HAP-1 (cell line): ENCODE measurements at places on chromosomes 2 and 18.

- no peak for DNase-seq
Measured at GRCh38 chr2:168500516-168500915, 44.4 kb downstream of the CERS6 start.

- DNase-seq = no peak
Measured at GRCh38 chr2:176199902-176200301, 11.4 kb downstream of the HOXD1 start.

GRCh38 chr2:152542337-152542994 lies 174.8 kb downstream of the PRPF40A start:
- DNase-seq = no peak

- DNase-seq = no peak
Measured at GRCh38 chr2:54906716-54907115, 143.5 kb downstream of the RTN4 start.

GRCh38 chr2:60000686-60001085 lies 552.8 kb downstream of the BCL11A start:
- DNase-seq = no peak

- DNase-seq = no peak
Measured at GRCh38 chr2:109102588-109103233, 26.3 kb upstream of the SH3RF3 start.

- no peak for DNase-seq
Measured at GRCh38 chr2:109144721-109145120, 15.7 kb downstream of the SH3RF3 start.

DNA sequence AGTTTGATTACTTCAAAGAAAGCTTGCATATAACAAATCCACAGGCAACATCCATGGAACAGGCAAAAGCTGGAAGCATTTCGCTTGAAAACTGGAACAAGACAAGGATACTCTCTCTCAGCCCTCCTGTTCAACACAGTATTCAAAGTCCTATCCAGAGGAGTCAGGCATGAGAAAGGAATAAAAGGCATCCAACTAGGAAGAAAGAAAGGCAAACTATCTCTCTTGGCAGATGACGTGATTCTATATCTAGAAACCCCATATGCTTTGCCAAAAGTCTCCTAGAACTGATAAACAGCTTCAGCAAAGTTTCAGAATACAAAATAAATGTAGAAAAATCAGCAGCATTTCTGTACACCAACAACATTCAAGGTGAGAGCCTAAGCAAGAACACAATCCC lies 34.1 kb upstream of the MC4R start:
- no peak for DNase-seq

DNA sequence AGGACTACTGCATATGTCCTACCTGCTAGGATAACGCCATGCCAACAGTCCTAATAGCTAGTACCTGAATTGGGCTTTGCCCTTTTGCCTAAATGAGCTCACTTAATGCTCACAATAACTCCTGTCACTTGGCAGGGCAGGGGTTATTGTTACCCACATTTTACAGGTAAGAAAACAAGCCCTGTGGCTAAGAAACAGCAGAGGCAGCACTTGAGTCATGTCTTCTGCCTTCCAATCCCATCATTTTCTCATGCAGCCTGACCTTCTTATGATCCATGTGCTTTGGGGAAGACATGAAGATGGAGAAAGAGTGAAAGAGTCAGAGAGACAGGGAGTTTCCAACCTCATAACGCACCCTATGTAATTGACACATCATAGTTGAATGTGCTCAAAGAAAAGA lies 33.6 kb upstream of the LPIN1 start:
- no peak for DNase-seq

GRCh38 chr2:240060977-240061591 lies 7.8 kb upstream of the OR6B3 start:
- DNase-seq = peak; percentile 45

DNA sequence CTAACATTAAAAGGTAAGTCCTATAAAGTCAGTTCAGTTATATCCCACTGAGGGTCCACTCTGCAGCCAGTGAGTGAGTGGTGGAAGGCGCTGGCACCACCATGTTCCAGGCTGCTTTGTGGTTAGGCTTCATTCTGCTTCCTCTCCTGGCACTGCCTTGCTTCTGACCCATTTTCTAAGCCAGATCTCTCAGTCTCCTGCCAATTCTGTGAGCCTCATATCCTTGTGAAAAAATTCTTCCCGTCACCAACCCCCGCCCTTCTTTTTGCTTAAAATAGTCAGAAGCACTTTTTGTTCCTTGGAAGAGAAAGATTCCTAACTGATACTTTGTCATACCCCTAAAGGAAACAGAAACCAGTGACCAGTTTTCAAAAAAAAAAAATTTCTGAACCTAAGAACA lies 139.8 kb upstream of the NCK2 start:
- no peak for DNase-seq

DNA sequence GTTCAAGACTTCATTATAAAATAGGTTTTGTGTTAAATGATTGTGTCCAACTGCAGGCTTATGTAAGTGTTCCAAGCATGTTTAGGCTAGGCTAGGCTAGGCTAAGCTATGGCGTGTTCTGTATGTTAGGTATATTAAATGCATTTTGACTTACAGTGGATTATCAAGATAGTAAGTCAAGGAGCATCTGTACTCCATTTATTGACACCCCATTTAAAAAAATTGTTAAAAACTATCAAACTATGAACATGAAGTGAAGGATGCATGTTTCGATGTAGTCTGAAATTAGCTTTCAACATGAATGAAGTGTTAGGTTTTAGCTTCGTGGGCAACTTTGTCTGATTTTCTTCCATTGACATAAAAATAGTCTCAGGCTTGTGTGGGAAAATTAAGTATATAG lies 290.5 kb downstream of the PARD3B start:
- no peak for DNase-seq

GRCh38 chr2:58900246-58901027 lies 659.3 kb upstream of the FANCL start:
- DNase-seq = no peak

GRCh38 chr2:45422921-45423320 lies 188.1 kb downstream of the SRBD1 start:
- no peak for DNase-seq

DNA sequence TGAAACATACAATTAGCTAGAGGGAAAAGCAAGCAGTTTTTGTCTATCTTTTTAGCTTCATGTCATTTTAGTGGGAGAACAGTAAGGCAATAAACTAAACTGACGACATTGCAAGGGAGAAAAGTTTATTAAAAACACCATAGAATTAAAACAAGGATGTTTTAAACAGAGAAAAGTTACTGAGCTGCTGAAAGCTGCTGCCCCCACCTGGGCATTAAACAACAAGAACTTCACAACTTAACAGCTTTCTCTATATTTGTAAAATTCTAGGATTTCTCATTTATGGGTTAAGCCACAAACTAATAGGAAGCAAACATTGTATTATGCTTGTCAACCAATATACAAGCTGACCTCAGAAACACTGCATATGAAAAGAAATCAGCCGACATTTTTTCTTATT lies 289.2 kb downstream of the ERBB4 start:
- DNase-seq = no peak

DNA sequence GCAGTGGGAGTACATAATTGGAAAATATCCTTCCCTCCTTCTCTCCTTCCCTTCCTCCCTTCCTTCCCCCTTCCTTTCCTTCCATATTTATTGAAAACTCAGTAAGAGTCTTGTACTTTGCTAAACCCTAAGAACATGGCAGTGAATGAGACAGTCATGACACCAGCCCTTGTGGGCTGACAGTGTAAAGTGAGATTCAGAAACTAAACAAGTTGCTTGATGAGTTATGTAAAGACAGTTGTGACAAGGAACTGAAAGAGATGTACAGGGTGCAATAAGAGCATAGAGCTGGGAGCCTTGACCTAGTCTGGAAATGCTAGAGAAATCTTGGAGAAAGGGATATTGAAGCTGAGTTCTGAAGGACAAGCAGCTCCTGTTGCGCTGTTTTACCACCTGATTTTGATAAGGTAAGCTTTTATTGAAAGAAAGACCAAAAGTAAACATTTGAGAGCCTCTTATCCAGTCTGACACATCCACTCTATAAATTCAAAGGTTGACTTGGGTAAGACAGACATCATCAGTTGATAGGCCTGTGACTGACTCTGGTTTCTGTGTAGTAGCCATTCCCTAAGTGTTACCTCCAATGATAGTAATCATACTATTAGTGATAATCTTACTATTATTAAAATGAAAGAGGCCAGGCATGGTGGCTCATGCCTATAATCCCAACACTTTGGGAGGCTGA lies 66.5 kb upstream of the SKOR2 start:
- DNase-seq = no peak

GRCh38 chr18:25253136-25253535 lies 98.8 kb downstream of the ZNF521 start:
- no peak for DNase-seq

- no peak for DNase-seq
Measured at GRCh38 chr2:238379096-238379810, 47.5 kb upstream of the ASB1 start.

DNA sequence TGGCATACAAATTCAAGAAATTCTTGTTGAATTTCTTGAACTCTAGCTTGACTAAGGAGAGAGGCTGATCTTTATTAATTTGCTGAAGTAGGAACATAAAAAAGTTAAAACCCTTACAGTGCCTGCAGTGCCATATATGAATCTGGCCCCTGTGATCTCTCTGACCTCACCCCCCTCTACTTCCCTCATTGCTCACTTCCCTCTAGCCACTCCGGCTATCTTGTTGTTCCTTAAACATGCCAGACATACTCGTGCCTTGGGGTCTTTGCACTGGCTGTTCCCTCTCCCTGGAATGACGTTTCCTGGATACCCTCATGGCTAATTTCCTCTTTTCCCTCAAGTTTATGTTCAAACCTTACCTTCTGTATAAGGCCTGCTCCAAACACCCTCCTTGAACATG lies 246.3 kb upstream of the SIX2 start:
- no peak for DNase-seq

DNA sequence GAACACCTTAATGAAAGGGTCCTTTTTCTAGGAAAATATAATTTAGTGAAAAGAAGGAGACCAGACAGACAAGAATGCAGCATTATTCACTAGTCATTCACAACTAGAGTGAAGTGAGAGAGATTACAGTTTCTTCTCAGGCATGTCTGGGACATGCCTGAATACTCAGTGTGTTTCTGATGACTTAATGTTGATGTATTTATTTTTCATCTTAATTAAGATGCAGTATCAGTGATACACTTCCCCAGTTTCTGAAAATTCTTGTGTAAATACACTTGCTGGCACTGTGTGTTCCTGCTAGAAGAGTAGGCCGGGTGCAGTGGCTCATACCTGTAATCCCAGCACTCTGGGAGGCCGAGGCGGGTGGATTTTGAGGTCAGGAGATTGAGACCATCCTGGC lies 143.6 kb downstream of the MYO3B start:
- no peak for DNase-seq

- no peak for DNase-seq
Measured at GRCh38 chr18:13520306-13520705, 206.1 kb downstream of the FAM210A start.

GRCh38 chr2:19109518-19109917 lies 248.9 kb downstream of the OSR1 start:
- no peak for DNase-seq

- DNase-seq = no peak
Measured at GRCh38 chr18:57805117-57805516, 2.0 kb upstream of the ATP8B1 start.

DNA sequence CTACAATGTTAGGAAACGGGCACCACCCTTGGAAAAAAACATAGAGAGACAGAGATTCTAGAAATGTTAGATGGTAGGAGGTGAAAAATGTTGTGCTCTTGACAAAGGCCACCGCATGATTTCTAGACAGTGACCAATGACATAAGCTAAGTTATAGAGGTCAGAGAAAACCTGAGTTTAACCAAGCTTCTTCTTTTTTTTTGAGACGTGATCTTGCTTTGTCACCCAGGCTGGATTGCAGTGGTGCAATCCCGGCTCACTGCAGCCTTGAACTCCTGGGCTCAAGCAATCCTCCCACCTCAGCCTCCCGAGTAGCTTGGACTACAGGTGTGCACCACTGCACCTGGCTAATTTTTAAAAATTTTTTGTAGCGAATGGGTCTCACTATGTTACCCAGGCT lies 13.0 kb downstream of the FER1L5 start:
- no peak for DNase-seq

DNA sequence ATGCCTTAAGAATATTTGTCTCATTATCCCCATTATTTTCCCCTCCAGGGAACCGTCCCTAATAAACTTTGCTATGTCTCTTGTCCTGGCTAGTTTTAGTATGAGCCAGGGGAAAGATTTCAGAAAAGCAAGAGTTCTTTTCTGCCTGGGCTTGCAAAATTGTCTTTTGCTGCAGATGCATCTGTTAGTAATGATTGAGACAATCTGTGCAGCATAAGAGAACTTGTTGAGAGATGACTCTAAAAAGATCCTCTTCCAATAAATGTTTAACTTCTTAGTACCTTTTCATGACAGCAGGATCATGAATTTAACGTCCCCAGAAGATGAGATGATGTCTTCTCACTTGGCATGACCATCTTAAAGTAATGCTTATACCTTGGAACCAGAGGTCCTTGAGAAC lies 172.5 kb upstream of the CREB1 start:
- DNase-seq = no peak

DNA sequence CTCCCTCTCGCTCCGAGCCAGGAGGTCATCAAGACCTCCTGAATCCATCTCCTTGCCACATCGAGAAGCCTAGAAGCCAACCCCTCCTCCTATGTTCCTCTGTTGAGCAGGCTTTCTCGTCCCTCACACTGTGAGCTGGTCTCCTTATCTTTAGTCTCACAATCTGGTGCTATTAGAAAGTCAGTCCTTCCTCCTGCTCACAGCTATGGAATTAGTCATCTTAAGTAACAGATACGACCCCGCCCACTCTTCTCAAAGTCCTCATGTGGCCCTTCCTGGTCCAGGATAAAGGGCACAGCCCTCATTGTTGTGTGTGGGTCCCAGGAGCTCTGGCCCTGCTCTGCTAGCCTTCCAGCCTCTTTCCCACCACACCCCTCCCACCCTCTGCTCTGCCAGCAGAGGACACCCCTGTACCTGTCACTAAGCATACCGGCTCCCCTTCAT lies 41.4 kb upstream of the TRIB2 start:
- DNase-seq = no peak

- no peak for DNase-seq
Measured at GRCh38 chr2:95530734-95531133, 46.2 kb upstream of the TRIM43B start.

DNA sequence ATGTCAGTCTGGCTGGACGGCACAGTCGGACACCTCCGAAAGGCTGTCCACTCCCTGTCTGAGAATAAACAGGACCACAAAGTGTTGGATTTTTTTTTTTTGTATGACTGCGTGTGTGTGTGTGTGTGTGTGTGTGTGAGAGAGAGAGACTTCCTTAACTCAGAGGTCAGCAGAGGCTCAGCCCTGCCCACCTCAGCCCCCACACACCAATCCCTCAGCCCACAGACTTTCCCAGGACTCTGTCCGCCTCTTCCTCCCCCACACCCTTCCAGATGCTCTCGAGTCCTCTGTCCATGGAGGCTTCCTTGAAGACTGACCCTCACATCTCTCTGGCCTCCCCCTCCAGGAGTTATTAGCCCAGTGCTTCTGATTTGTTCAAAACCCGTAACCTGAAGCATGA lies 147.3 kb downstream of the BCL11A start:
- DNase-seq = no peak

GRCh38 chr2:235616885-235617284 lies 123.0 kb downstream of the AGAP1 start:
- DNase-seq = no peak
